ENCODE measurements at places on chromosomes 3 and 15.

GRCh38 chr3:152842413-152842812 lies 7.5 kb downstream of the P2RY1 start:
- no peak for DNase-seq

- no peak for DNase-seq
Observed at GRCh38 chr3:22969276-22969675, 233.9 kb upstream of the UBE2E2 start.

DNA sequence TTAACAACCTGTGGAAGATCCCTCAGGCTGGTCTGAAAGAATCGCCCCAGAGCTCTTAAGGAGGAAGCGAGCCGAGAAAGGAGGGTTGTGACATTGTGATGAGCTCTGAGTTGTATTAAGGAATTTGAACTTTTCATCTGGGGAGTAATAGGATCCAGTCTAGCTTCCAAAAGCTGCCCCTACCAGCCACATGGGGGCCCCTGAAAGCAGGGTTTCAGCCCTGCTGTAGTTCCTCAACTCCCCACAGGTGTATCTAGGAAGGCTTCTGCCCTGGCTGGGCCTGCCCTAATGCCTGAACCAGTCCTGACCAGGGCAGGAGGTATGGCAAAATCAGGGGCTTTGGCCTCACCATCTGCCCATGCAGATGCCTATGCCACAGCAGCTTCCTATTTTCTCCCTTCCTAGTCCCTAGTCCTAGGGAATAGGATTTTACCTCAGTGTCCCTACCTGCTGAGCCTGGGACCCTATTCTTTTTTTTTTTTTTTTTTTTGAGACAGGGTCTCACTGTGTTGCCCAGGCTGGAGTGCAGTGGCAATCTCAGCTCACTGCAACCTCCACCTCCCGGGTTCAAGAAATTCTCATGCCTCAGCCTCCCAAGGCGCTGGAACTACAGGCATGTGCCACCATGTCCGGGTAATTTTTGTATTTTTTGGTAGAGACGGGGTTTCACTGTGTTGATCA lies 5.0 kb upstream of the AP3S2 start:
- DNase-seq, result peak; percentile 6

DNA sequence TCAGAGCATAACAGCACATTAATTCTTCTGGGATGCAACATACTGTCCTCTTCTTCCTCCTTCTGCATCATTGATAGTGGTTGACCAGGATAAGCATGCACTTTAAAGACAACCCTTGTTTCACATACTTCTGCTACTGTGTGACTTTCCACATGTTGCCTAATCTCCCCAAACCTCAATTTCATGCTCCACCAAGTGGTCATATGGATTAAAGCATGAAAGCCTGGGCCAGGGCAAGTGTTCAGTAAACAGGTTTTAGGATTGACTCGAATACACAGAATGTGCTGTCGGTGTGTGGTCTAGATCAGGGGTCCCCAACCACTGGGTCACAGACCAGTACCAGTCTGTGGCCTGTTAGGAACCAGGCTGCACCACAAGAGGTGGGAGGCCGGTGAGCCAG lies 22.5 kb upstream of the BFSP2 start:
- no peak for DNase-seq

- DNase-seq, result no peak
Observed at GRCh38 chr3:191721390-191721861, 260.5 kb downstream of the PYDC2 start.

DNA sequence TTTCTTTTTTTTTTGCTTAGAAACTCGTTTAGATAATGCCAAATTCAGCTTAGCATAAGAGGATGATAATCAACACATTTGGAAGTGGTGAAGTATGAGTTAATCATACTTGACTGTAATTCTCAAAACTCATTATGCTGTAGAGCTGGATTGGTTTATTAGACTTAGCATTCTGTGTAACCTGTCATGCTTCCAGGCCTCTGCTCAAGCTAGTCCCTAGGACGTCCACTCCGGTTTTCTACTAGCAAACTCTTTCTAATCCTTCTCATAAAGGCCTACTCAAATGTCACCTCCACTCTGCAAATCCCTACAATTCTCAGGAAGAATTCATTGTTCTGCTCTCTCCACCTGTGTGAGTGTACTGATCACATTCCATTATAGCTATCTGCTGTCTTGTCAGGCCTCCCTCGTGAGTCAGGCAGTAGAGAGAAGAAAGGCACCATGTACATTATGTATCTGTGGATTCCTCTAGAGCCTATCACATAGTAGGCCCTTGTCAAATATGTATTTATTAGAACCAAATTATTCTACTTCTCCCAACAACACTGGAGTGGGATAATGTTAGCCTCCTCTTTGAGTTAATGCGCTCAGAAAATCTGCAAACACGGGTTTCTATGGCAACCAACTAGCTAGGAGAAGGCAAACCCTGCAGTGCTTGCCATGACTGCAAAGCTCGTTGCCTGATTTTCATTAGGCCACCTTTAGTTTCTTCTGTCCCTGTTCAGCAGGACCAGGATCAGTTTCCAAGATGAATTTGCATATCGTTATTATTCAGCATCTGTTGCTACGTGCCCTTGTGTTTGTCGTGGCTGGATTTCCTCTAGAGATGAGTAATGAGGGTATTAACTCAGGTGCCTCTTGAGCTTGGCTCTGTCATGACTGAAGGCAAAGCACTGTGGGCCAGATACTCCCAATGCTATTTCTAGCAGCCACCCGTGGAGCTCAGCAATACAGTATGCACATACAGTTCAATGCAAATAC lies 30.7 kb downstream of the ATP13A5 start:
- no peak for DNase-seq

- DNase-seq, result no peak
Observed at GRCh38 chr3:129793942-129794310, 99.6 kb downstream of the TMCC1 start.

- no peak for DNase-seq
Observed at GRCh38 chr3:189710620-189711402, 79.6 kb downstream of the TP63 start.

GRCh38 chr3:49606427-49606826 lies 52.1 kb downstream of the BSN start:
- no peak for DNase-seq

DNA sequence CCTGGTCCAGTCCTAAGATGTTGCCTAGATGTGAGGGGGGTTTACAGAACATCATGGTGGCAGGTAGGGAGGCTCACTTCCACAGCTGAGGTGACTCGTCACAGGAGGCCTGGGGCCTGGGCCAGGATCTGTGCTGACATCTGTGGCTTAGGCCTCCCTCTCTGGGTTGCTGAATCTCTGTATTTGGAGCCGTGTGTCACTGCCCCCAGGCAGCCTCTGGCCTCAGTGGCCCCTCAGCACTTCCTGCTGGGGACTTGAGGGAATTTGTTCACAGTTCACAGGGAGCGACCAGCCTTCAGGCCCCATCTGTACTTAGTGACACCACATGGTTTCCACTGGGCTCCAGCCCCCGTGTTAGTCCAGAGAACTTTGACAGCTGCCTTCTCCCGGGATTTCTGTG lies 41.7 kb upstream of the ADAMTSL3 start:
- no peak for DNase-seq

GRCh38 chr3:140914384-140914945 lies 27.2 kb upstream of the SLC25A36 start:
- DNase-seq, result no peak

DNA sequence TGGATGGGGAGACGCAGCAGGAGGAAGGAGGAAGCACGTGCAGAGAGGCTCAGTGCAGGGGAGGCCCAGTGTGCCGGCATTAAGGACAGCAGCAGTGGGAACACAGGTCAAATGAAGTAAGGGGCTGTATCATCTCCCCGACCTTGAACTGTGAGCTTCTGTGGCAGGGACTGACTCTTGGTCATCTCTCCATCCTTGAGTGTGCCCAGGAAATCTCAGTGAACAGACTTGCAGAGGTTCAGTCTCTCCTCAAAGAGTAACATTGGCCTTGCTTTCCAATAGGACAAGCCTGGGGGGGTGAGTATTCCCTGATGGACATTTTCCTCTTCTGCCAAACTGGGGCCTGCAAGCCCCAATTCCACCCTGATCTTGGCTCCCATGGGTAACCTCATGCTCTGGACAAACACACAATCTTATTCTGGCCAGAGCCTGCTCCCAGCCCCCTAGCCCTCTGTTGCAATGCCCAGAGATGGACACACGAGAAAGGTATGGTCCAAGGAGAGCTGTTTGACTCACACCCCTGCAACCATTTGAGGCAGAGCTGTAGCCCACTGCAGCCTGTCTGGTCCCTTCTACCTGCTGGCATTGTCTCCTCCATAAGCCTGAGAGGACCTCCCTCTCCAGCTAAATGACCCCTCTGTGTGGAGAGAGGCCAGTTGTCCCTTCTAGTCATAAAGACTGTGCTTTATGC lies 50.9 kb downstream of the TLE3 start:
- DNase-seq, result no peak

GRCh38 chr15:19973718-19974117 lies 567.9 kb downstream of the GOLGA6L6 start:
- no peak for DNase-seq

GRCh38 chr3:146969356-146969755 lies 364.2 kb upstream of the PLSCR5 start:
- no peak for DNase-seq

GRCh38 chr3:143653493-143653892 lies 194.8 kb downstream of the SLC9A9 start:
- DNase-seq, result no peak
